Stimulated activated CD8-positive, alpha-beta memory T cell treated with anti-CD3 and anti-CD28 coated beads, Interleukin-15, amount 100 ng/mL, for 24 hours (primary cell): ENCODE measurements at places on chromosomes 5 and 9.

- no peak for DNase-seq
These were observed 1.1 kb upstream of the MAT2B start for GRCh38 chr5:163504079-163504931.

DNA sequence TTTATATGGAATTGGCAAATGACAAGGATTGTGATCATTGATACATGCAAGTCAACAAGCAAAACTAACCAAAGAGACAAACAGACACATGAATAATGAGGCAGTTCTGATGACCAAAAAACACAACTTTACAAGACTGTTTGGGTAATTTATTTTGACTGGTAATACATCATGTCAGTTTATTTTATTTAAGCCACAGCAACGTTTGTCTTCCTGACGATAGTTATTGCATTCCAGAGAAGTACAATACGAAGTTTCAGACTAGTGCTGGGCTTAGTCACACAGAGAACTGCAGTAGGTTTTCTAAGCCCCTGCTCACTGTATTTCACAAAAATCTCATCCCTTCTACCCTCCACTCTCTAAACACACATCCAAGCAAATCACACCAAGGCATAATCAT, 514.2 kb downstream of the RAB3C start:
- DNase-seq: no peak

DNA sequence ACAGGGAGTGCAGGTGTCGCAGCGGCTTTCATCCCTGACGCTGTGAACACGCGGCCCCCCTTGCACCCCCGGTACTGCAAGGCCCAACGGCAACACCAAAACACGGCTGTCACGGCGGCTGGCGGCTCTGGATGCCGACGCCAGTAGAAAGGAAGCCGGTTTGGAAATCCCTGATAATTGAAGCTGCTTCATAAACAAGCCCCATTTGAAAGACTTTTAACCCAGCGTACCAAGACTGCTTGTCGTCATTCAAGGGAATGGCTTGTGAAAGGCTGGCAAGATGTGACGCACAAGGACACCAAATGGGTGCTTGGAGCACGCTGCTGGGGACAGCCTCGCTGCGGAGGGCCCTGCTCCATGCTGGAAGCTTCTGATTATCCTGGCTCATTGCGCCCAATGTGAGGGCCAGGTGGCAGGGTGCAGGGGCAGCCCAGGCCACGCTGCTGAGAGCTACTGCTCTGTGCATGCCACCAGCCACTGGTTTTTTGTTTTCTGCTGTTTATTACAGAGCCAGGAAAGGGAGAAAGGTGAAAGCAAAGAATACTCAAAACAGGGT, 63.1 kb downstream of the GTF3C4 start:
- DNase-seq: no peak

- DNase-seq: no peak
These were observed 454.3 kb downstream of the KDM4C start for GRCh38 chr9:7212101-7212500.

- DNase-seq: no peak
These were observed 189.8 kb downstream of the DRD1 start for GRCh38 chr5:175254155-175254554.

- no peak for DNase-seq
These were observed 4.0 kb downstream of the CMBL start for GRCh38 chr5:10303699-10304170.

DNA sequence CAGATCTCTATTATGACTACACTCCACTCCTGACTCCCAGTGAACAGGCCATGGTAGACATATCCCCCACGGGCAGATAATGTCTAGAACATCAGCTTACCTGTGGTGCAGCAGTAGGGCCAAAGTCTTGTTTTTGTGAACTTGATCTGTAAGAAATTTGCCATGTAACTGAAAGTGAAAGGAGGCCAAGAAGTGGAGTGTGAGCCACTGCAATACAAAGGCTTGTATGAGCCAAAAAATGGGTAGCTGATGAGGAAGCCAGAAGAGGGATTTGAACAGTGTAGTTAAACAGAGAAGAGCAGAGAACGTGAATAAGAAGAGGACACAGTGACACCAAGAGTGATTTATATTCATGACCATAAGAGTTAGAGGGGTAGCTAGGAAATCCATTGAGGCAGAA, 361.7 kb downstream of the DMRT2 start:
- DNase-seq: no peak

DNA sequence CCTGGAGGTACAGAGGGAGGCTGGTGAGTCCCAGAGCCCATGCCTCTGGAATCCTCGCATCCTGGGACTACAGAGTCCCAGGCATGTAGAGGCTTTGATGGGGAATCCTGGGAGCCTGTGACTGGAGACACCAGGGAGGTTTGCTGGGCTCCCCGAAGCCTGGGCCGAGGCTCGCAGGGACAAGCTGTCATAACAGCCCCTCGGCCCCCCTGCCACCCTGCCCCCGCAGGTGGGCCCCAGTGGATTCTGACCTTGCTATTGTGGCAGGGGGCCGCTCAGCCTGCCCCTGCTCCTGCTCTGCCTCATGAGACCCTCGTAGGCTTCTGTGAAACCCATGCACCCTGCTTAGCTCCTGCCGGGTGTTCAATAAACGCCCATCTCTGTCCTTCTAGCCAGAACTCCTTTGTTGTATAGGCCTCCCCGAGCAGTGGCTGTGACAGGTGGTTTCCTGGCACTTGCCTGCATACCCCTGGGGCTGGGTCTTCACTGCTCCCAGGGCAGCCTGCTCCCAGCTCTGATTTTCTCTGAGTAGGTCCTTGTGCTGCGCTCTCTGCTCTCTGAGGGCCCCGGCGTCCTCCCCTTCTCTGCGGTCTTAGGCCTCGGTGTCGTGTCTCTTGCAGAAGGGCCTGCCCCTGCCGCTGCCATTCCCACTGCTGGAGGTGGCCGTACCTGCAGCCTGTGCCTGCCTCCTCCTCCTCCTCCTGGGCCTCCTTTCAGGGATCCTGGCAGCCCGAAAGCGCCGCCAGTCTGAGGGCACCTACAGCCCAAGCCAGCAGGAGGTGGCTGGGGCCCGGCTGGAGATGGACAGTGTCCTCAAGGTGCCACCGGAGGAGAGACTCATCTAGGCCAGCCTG, 20.4 kb downstream of the CRB2 start:
- no peak for DNase-seq

DNA sequence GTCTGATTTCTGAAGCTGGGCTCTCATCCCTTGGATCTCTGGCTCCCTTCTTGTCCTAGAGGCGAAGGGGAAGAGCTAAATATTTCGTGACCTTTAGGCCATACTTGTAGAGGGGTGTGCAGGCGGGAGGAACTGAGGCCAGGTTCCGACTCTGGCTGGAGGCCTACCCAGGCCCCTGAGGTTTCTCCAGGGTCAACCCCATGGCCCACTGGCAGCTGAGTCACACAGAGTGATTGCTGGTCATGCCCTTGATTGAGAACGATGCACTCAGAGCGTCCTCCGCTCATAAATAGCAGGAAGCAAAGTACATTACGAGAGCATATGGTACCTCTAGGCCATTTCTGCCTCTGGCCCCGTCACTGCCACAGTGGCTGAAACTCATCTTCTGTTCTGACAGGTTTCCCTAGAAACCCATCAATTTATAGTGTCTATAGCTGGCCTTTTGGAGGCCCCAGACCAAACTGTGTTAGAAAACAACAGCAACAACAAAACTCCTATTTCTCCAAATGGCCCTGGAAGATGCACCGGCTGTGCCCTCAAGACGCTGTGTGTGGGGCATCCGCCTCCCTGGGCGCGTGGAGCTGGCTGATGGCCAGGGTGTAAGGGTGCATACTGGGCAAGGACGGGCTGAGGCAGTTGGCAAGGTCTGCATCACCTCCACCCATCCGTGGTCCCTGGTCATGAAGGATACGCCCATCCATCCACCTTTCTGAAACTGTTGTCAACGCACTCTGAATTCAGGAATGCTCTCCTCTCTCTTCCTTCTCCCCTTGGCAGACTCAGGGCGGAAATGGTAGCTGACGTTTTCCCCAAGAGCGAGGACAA, 32.9 kb upstream of the FCN1 start:
- DNase-seq: no peak

- no peak for DNase-seq
These were observed 7.7 kb upstream of the SHISAL2B start for GRCh38 chr5:64682608-64683007.

DNA sequence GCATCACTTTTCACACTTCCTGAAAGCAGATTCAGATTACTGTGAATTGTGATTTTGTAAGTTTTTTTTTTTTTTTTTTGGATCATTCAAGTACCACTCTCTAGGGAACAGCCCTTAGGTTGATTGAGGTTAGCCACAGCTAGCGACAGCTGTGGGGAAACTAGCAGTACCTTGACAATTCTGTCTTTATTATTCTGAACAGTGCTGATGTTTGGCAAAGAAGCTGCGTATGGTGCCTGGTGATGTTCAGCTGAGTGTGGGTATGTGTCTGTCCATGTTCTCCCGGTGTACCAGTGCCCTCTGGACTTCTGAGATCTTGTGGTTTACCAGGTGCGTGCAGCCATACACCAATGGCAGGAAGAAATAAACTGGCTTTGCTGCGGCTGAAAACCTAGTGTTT, 117.3 kb upstream of the PLPPR1 start:
- DNase-seq: no peak

DNA sequence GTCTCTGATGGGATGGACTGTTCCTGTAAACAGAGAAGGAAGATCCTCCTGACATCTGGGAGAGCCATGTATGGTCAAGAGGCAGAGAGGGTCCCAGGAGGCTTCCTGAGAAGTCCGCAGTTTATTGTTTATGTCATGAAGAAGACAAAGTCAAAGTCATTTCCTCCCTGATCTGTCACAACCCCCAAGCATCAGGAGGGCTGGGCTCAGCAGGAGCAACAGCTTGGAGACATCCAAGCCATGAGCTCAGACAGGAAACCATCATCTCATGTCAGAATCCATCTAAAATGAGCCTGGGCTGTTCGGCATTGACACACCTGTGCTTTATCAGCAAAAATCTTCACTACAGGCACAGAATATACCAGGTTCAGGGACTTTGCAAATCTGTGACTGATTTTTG, 325.0 kb upstream of the MSX2 start:
- no peak for DNase-seq

- no peak for DNase-seq
These were observed 301.5 kb upstream of the VLDLR start for GRCh38 chr9:2320114-2320513.

DNA sequence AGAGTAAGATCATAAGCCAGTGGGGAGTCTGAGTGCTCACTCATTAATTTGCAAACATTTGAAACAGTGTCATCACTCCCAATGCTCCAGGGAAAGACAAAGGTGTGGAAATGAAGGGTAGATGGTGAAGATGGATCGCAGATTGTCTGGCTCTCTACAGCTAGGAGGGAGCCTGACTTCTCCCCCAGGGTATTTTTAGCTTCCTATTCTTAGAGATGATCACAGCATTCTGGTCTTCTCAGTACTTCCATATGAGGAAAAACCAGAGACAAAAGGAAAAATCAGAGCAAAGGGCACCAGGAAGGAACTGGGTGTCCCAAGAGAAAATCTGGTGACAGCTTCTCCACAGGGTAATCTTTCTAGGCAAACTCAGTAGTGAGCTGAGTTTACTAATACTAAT, 401.9 kb upstream of the GRIA1 start:
- DNase-seq: no peak

GRCh38 chr9:15007698-15008097, 97.5 kb upstream of the FREM1 start:
- DNase-seq: no peak

DNA sequence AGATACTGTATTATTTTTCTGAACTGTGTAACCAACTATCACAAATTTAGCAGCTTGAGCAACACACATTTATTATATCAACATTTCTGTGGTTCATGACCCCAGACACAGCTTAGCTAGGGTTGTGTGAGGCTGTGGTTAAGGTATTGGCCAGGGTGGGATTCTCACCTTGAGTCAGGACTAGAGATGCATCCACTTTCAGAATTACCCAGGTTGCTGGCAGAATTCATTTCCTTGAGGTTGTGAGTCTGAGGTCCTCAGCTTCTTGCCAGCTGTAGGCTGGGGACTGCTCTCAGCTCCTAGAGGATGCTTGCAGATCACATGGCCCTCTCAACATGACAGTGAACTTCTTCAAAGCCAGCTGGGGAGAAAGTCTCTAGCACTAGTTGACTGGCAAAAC, 122.5 kb upstream of the RASGRF2 start:
- no peak for DNase-seq

DNA sequence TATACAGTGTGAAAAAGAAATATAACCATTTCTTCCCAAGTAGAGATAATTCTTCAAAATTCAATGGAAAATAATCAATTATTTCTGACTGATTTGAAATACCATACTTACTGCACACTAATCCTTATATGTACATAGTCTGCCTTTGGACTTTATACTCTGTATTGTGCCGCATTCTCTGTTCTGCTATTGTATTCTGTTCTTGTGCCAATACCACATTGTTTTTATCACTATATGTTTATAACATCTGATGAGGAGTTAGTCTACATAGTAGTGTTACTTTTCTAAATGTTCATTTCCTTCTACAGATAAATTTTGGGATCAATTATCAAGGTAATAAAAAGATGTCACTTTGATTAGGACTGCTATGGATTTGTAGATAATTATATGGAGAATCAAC, 16.7 kb upstream of the ZNF462 start:
- no peak for DNase-seq

GRCh38 chr5:67063791-67064190, 132.8 kb downstream of the CD180 start:
- DNase-seq: no peak

DNA sequence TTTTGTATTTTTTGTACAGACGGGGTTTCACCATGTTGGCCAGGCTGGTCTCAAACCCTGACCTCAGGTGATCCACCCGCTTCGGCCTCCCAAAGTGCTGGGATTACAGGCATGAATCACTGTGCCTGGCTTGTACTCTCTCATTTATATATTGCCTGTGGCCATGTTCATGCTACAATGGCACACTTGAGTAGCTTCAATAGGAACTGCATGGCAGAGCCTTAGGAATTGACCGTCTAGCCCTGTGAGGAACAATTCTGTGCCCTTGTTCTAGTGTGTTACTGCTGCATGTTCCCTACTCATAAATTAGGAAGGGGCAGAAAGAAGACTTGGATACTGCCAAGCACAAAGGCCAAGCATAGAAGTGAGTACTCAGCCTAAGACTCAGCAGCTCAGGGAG, 104.2 kb downstream of the LIFR start:
- no peak for DNase-seq

- no peak for DNase-seq
These were observed 5.3 kb upstream of the NFIL3 start for GRCh38 chr9:91428927-91429351.

DNA sequence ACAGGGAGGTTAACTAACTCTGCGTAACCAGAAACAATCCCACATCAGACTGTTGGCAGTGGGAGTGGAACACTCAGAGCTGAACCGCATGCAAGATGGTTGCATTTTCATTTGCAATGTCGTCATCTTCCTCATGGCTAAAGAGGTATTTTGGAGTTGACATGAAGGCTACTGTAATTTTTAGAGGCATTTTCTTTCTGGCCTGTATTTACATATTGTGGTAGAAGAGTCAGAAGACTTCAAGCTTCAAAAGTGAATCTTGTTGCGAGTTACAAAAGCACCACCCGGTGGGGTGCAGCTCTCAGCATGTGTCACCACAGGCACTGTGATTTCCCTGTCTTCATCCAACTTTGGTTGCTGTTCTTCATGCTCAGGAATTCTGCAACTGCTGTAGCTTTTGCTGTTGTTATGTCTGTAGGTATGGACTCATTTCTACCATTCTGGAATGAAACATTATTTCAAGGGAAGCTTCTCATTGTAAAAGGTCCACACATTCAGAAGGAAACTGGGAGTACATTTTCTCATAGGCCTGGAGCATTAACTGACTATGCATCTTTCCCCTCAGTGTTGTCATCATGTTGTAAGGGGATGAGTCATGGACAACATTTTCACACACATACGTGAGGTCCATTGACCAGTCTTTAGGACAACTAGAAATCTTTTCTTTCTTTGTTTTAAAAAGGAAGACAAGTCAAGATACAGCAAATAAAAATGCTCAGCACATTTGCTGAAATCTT, 35.4 kb upstream of the GDNF start:
- no peak for DNase-seq

GRCh38 chr5:167147879-167148278, 1143.6 kb upstream of the WWC1 start:
- DNase-seq: no peak
